ENCODE measurements at places on chromosomes 6 and 20.
A peak's percentile ranks its signal among the peaks of the same experiment; 100 is the strongest.

DNA sequence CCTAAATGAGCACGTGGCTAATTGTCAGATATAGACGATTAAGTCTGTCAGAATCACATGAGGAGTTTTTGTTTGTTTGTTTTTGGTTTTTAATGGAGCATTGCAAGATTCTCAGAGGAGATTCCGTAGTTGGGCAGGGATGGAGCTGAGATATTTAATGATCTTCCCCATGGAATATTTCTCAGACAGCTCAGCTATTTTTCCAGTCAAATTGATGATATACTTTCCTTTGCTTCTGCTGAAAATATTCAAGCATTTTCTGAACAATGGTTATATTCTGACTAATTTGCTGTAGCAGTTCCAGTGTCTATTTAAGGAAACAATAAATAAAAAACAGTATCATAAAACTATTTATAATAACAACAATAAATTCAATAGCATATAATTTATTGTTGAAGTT lies 348.4 kb downstream of the KIF16B start:
- no peak for DNase-seq

DNA sequence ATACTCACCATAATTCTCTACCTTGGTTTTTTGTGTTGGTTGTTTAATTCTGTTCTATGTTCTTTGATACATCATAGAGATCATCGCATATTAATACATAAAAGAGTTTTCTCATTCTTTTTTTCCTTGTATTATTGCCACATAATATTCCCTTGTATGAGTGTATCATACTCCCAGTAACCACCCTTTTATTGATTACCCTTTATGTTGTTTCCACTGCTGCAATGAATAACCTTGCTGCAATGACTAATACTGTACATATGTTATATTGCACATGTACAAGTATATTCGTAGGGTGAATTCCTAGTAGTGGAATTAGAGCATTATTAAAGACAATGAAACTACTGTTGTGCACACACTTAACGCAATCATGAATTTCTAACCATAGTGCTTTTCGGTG lies 9.1 kb upstream of the SF3B5 start:
- DNase-seq, result no peak

- DNase-seq, result no peak
Observed at GRCh38 chr6:142887517-142887916, 57.5 kb downstream of the HIVEP2 start.

DNA sequence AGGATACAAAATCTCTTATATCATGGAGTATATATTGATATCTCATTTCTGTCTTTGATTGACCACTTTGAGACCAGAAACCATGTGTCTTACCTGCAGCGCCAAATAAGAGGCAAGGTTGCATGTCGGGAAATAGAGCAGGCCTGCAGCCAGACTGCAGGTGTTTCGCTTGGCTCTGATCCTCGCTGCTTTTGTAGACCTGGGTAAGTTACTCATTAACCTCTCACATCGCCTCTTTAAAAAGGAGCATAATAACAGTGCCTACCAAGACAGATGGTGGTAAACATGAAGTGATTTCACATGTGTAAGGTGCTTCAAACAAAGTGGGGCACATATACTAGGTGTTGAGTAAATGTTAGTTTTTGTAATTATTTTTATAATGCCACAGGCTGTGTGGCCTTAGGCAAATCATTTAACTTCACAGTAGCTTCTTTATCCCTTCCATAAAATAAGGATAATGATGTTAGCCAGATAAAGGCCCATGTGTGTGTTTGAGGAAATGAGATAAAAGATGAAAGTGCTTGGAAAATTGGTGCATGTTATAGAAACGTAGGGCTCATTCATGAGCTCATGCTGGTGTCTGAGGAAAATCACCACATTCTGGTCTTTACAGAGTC lies 248.8 kb upstream of the MAP3K7 start:
- no peak for DNase-seq

DNA sequence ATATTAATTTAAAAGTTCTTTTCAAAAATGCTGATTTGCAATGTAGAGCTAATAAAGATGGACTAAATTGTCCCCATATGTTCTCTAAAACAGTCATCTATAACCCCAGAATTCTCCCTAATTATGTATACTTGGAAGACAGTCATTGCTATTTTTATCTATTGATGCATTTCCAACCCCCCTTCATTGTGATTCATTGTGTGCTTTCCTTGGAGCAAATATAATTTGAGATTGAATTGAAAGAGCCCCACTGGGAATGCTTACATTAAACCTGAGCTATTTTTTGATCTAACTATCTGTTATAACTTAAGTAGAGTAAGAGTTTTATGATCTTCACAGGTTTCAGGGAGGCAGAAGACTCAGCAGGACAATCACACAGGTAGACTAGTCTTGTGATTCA lies 73.7 kb upstream of the PTCHD4 start:
- DNase-seq, result no peak

GRCh38 chr6:83960664-83961063 lies 72.9 kb upstream of the MRAP2 start:
- no peak for DNase-seq

- no peak for DNase-seq
Observed at GRCh38 chr6:12557765-12558164, 158.8 kb upstream of the PHACTR1 start.

DNA sequence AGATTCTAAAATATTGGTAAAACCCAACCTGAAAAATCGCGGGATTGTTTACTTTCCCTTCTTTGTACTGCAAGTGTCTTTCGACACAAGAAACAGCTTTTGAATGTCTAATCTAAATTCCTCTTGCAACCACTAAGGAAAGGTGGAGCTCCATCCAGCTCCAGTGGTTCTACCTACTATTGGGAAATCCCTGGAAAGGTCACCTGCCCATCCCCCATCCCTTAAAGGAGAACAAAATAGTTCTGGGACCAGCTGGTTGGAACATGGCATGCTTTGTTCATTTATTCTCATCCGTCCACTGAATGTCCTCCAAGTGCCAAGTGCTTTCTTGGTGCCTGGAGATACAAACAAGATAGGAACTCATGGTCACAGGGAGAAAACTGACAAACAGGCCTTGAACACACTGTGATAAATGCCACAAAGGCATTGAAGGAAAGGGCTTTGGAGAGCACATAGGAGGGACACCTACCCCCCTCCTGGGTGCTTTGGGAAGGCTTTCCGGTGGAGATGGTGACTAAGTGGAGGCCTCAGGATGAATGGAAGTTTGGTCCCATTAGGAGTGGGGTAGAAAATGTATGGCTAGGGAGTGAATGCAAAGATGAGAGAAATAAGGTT lies 2.3 kb upstream of the CITED2 start:
- no peak for DNase-seq

GRCh38 chr6:148325316-148326068 lies 17.1 kb upstream of the SASH1 start:
- DNase-seq, result no peak

GRCh38 chr6:107684996-107685395 lies 139.1 kb downstream of the SCML4 start:
- DNase-seq, result no peak

DNA sequence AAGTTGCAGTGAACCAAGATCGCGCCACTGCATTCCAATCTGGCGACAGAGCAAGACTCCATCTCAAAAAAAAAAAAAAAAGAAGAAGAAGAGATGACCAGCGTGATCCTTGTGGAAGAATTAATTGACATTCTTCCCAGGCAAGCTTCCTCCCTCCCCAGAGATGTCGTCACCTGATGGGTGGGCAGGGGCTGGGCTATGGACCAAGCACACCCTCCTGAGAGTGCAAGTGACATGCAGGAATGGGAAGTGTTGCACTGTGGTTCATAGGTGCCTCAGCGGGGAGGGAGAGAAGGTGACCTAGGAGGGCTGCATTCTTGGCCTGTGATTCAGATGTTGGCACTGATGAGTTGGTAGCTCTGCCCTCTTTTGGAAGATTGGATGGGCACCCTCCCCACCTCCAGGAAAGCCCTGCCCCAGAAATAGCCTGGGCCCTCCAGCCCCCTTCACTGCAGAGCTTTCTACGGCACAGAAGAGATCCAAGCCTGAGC lies 37.8 kb downstream of the TAF8 start:
- DNase-seq, result no peak

- DNase-seq, result peak; percentile 95
Observed at GRCh38 chr6:37353761-37354525, at the start of gene RNF8. TSS of gene RNF8 (plus strand) at chr6:37353983. CDS start at chr6:37354165, 182 bp downstream.

DNA sequence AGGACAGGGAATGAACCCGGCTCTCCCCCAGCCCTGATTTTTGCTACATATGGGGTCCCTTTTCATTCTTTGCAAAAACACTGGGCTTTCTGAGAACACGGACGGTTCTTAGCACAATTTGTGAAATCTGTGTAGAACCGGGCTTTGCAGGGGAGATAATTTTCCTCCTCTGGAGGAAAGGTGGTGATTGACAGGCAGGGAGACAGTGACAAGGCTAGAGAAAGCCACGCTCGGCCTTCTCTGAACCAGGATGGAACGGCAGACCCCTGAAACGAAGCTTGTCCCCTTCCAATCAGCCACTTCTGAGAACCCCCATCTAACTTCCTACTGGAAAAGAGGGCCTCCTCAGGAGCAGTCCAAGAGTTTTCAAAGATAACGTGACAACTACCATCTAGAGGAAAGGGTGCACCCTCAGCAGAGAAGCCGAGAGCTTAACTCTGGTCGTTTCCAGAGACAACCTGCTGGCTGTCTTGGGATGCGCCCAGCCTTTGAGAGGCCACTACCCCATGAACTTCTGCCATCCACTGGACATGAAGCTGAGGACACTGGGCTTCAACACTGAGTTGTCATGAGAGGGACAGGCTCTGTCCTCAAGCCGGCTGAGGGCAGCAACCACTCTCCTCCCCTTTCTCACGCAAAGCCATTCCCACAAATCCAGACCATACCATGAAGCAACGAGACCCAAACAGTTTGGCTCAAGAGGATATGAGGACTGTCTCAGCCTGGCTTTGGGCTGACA lies 28.8 kb upstream of the ZBP1 start:
- DNase-seq, result no peak

DNA sequence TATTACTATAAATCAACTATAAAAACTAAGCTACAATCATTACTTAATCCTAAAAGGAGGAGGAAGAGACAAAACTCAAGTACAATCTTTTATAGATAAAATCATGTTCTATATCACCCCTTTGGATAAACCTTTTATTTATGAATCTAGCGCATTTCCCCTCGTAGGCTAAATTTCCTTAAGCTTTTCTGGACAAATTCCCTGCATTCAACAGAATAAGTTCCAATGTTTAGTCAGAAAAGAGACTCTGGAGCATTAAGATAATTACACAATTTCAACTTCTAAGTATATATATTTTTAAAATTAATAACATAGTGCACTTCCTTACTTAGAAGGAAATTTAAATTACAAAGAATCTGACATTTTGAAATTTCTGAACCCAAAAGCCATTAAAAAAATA lies 37.9 kb downstream of the ATXN1 start:
- no peak for DNase-seq

DNA sequence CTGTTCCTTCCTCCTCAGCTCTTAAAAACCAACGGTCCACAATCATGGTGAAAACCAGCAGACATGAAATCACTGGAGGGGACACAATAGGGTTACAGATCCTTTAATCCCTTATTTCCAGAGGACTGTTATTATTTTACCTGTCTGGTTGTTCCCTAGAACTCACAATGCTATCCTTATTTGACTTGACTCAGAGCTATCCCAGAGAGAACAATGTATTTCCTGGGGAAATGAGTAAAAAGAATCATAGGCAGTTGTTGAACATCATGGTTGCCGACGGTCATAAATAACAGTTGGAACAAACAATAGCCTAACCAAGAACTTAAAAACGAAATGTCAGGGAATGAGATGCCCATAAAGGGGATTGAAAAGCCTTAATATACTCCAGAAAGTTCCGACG lies 9.3 kb downstream of the OR2H1 start:
- no peak for DNase-seq

DNA sequence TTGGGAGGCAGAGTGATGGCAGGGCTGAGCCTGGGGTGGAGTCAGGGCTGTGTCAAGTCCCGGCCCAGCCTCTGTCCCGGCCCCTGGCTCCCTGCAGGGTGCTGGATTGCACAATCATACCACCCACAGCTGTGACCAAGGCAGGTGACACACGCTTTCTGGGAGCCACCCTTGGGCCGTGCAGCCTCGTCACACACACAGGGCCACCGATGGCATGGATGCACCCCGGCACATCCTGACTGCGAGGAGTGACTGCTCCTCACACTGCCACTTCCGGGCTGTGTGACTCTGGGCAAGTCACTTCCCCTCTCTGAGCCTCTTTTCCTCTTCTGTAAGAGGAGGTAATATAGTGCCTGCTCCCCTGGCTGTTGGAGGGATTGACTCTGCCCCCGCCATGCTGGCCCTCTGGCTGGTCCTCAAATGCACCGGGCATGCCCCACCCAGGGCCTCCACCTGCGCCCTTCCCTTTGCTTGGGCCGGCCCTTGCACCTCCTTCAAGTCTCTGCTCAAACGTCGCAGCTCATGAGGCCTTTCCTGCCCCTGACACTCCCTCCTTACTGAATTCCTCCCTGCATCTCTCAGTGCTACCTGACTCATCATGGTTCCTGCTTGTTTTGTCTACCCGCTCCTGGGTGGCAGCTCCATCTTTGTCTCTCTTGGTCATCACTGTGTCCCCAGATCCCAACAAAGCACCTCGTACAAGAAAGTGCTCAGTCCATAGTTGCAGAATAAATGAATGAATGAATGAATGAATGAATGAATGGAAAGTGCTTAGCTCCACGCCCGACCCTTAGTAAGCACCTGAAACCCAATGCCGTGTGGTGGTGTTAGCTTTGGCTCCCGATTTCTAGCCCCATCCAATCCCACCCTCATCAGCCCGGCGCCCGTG lies 93.5 kb downstream of the CEBPB start:
- DNase-seq, result no peak

DNA sequence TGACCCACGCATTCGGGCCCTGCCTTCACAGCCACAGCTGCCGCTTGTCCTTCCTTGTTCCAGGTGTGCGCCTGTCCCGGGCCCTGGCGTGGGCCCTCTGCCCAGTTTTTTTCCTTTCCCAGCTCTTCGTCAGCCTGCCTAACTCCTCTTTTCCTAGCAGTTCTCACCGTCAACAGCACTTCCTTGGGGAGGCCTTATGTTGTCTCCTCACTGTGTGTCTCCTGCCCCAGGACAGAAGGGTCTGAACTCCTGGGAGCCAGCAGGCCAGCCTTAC lies 71.8 kb downstream of the CDS2 start:
- no peak for DNase-seq

DNA sequence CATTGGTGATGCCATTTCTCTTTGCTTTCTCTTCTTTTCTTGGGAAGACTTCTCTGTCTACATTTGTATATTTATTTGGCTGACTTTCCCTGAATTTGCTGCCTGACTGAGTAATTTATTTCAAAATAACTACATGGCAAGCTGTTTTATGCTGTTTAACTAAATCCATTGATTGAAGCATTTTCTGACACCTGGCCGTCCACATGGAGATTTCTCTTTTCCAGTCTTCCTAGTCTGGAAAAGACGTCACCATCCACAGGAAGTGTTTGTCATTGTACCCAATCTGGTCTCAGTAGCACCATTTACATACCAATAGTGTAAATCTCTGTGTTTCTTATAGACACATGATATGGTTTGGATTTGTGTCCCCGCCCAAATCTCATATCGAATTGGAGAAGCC lies 9.2 kb upstream of the MAS1L start:
- no peak for DNase-seq

- no peak for DNase-seq
Observed at GRCh38 chr6:165390475-165390874, 81.1 kb upstream of the C6orf118 start.
